ENCODE measurements at places on chromosomes 11 and 22.

- no peak for DNase-seq
Observed at GRCh38 chr11:112902361-112903011, 58.7 kb upstream of the NCAM1 start.

DNA sequence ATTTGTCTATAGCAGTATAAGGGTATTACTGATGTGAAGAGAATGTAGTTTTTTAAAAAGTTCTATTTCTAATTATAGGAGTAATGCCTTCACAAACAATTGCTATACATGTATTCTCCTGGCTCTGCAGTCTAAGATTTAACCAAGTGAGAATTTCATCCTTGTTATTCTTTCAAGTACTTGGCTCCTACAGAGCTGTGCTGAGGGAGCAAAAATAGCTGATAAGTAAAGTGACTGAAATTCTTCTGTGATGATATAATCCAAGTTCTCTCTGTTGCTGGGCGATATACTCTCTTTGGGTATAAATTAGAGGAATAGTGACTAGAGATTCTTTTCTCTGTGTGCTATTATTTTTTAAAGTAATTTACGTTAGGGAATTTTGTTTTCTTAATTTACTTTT lies 68.0 kb downstream of the PGR start:
- DNase-seq, result no peak

GRCh38 chr11:67576735-67577475 lies 6.7 kb upstream of the GSTP1 start:
- DNase-seq, result no peak

GRCh38 chr11:33449798-33450197 lies 192.6 kb downstream of the HIPK3 start:
- DNase-seq, result no peak

DNA sequence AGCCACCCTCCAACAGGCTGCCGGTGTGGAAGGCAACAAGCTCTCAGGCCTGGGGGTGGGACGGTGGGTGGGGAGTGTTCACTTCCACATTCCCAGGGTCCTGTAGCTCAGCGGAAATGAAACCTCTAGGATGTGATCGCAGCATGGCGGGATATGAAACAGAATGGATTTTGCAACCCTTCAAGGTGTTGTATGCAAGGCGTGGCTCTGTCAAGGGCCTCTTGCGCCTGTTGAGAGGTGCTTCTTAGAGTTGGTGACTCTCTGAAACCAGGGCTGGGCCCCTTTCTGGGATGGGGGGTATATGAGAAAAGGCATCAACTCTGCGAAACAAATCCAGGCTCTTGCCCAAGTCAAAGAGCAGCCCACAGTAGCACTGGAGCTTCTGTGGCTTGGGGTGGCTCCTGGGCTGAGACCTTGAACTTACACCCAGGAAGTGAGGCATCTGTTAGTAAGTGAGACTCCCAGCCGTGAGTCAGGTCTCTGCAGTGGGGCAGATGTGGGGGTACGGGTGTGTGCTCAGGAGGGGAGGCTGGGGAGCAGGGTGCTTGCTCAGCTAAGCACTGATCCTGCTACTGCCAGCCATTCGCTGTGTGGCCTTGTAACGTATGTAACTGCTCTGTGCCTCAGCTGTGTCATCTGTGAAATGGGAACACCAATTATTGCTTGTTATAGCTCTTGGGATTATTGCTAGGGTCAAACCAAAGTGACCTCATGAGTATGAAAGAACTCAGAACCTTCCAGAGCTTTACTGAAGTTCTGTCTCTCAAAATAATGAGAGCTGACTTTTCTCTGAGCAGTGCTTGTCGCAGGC lies 28.3 kb downstream of the NECTIN1 start:
- no peak for DNase-seq

DNA sequence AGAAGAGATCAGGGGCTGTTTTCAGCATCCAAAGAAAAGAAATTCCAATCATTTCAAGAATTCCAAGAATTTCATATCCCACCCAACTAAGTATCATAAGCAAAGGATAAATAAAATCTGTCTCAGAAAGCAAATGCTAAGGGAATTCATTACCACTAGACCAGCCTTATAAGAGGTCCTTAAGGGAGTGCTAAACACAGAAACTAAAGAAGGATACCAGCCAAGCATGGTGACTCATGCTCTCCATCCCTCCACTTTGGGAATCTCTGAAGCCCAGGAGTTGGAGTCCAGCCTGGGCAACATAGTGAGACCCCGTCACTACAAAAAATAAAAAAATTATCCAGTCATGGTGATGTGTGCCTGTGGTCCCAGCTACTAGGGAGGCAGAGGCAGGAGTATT lies 17.8 kb downstream of the FADD start:
- no peak for DNase-seq
